ENCODE measurements at places on chromosomes 12 and 14.
A peak's percentile ranks its signal among the peaks of the same experiment; 100 is the strongest.

DNA sequence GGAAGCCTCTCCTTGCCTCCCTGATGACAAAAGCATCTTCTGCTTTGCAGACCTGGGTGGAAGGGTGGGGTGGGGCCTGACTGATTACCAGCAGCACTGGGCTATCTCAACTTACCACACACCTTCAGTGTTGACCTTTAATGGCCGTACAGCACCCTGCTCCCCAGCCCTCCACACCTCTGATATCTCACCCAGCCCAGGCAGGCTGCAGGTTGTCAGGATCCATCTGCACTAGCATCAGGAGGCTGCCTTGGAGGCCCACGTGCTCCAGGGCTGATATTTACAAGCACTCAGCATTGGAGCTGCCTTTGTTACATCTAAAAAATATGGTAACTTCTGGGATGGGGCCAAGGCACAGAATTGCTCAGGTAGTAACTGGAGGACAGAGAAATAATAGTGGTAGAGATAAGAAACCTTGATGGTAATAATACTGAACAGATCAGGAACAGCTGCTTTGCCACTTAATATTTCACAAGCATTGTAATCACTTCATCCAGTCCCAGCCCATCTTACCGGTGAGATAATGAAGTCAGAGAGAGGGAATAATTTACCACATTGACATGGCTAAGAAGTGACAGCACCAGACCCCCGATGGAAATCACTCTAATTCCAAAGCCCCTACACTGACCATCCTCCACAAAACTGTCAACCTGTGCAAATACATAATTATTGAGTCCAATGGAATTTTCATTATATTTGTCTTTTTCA lies 125.2 kb upstream of the RFLNA start:
- no peak for DNase-seq

DNA sequence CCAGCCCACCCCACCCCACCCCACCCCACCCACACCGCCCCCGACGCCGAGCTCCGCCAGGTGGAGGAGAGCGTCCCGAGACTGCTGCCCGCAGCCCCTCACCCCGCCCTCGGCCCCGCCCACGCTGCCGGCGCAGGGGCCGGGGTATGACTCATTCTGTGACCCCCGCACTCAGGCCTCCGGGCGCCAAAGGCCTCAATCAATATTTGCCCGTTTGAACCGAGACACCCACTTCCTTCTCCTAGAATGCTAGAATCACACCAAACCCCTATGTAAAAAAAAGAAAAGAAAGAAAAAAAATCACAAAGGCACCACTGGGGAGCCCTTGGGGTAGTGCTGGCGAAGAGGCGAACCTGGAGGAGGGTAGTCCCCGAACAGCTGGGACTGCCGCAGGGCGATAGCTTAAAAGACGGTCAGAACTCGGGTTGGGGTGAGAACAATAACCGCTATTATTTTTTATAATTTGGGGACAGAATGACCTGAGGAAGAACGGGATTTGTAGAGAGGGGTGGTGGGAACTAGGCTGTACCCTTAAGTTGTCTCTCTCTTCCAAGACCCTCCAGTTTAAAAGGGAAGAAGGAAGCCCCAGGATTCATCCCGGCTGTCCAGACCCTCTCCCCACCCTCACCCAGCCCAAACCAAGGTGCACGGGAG lies 894 bp downstream of the KRT8 start:
- DNase-seq: peak; percentile 82

DNA sequence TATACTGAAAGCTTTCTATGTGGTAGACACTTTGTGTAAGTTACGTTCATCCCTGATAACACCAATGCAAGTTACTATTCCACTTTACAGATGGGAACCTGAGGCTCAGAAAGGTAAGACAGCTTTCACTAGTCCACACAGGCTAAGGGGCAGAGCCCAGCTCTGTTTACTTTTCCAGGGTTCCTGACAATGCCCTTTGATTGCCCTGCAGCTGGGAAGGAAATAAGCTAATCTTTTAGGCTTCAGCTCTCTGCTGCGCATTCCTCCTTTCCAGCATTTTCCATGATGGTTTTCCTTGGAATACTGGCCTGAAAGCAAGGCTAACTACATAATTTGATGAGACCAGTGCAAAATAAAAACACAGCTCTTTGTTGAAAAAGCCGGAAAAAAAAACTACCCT lies 185.7 kb upstream of the BTG1 start:
- no peak for DNase-seq

GRCh38 chr14:45247427-45247826 lies 5.6 kb downstream of the MIS18BP1 start:
- no peak for DNase-seq

DNA sequence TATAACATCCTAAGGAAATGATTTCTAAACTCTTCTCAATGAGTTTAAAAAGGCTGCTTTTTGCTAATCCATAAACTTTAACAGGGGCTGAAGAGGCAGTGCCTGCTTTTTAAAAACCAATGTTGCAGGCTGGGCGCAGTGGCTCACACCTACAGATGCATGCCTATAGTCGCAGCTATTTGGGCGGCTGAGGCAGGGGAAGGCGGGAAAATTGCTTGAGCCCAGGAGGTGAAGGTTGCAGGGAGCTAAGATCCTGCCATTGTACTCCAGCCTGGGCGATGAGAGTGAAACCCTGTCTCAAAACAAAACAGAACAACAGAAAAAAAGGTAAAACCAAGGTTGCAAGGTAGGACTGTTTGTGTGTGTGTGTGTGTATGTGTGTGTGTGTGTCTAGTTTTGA lies 531.2 kb downstream of the DIO2 start:
- no peak for DNase-seq

DNA sequence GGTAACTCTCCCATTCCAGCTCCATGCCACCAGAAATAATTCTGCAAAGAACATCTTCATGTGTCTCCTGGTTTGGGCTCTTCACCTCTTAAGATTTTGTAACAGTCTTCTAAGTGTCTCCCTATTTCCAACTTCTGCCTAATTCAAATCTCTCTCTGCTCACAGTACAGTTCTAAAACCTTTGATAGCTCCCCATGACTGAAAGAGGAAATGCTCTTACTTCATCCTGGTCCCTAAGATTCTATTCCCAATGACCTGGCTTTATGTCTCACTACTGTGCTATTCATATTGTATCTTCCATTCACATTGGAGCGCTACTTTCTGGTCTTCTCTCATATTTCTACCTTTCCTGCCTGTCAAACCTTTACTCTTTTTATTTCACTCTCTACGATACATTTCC lies 1.6 kb downstream of the AMN1 start:
- DNase-seq: no peak

DNA sequence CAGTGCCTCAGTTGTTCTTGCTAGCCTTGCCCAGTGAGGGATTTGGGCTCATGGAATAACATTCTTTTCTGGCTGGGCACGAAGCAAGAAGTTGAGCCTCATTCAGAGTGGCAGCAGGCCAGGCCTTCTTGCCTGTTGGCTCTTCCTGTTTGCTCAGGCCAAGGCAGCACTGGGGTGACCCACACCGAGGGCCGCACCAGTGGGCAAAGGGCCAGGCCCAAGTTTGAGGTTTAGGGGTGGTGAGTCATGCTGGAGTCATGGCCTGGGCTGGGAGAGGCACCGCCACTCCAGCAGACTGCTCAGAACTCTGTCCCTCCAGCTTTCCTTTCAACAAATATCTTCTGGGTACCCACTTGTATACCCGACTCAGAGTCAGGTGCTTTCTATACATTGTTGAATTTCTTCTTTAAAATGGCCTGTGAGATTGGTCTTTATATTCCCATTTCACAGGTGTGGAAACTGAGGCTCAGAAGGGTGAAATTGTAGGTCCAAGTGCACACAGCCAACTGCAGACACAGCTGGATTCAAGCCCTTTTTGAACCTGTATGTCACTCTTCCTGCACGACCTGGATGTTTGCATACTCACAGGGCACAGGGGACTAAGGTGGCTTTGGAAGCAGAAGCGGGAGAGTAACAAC lies 279.4 kb downstream of the FOXN3 start:
- no peak for DNase-seq

DNA sequence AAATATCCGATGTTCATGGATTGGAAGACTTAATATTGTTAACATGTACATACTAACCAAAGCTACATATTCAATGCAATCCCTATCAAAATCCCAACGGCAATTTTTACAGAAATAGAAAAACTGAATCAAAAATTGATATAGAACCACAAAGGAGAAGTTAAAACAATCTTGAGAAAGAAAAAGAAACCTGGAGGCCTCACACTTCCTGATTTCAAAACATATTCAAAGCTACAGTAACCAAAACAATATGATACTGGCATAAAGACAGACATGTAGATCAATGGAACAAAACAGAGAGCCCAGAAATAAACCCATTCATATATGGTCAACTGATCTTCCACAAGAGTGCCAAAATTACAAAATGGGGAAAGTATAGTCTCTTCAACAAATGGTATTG lies 5.4 kb upstream of the PELI2 start:
- DNase-seq: no peak

DNA sequence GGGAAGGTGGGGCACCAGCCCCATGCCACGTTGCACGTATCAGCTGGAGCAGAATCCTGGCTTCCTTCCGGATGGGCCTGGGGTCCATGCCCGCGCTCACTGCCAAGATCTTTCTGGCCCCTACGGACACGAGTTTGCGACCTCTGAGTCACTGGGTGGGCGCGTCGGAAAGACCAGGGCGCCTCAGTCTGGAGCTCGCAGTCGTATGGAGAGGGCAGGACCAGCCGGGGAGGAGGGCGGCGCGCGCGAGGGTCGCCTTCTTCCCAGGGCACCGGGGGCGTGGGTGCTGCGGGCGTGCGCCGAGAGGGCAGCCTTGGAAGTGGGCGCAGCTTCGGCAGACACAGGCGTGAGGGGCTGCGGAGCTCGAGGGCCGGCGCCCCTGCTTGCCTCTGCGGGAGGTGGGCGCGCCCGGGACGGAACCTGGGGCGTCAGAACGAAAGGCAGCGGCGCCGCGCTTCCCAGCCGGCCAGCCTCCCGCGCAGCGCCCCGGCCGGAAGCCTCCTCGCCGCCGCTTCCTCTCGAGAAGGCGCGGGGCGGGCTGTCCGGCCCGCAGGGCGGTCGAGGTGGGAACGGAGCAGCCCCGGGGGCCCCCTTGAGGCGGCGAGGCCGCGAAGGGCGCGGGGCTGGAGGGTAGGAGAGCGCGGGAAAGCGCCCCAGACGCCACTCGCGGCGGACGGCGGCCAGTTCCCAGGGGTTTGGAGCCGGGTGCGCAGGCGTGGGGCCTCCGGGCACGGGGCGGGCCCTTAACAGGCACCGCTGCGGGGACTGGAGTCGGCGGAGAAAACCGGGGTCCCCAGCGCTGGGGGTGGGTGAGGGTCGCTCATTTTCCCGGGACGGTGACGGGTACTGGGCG lies at the start of gene ARL6IP4:
Gene ARL6IP4, plus strand, starts transcription at position 499 of the 853 bp plus-strand sequence. CDS start 459 bp downstream, outside the sequence.
- peak; percentile 92 for DNase-seq

GRCh38 chr12:24901576-24902461 lies 47.1 kb downstream of the BCAT1 start:
- peak; percentile 67 for DNase-seq

DNA sequence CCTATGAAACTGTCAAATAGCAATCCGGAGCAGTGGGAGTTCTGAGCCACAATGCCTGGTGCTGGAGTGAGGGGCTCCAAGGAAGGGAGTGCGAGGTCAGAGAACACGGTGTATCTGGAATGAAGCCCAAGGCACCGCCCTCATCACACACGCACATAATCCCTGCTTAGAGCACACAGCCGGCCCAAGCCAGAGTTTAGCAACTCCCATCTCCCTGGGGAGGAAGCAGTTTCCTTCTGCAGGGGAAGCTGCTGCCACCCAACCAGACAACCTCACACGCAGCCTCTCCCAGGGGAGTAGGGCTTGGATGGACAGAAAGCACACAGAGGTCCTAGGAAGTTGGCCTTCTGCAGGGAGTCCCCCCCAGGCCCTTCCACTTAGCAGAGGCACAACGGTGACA lies 31.3 kb downstream of the ACTN1 start:
- no peak for DNase-seq

GRCh38 chr12:57883057-57883456 lies 36.5 kb upstream of the CTDSP2 start:
- DNase-seq: no peak

GRCh38 chr12:115761784-115762183 lies 515.7 kb downstream of the MED13L start:
- DNase-seq: no peak

- no peak for DNase-seq
These were observed 64.2 kb downstream of the LGR5 start for GRCh38 chr12:71503579-71504391.

- no peak for DNase-seq
These were observed 62.3 kb upstream of the TMEM132C start for GRCh38 chr12:128204711-128205110.

- no peak for DNase-seq
These were observed 19.5 kb upstream of the CERS5 start for GRCh38 chr12:50186681-50187080.

DNA sequence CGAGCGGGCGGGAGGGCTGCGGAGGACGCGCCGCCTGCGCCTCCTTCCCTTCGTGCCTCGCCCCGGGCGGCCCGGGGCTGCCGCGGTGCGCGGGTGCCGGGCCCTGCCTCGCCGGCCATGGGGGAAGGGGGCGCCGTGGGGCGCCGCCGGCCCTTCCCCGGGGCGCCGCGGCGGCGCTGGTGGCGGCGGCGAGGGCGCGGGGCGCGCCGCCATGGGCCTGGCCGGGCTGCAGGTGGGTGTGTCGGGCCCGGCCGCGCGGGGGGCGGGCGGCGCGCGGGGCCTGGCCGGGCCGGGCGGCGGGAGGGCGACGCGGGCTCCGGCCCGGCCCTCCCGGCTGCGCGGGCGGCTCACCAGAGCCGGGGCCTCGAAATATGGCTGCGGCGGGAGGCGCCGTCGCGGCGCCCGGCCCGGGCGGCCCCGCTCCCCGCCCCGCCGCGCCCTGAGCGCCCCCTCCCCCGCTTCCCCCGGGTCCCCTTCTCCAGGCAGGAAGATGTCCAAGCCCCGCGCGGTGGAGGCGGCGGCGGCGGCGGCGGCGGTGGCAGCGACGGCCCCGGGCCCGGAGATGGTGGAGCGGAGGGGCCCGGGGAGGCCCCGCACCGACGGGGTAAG lies 5.1 kb downstream of the KMT5A start:
- peak; percentile 57 for DNase-seq

- no peak for DNase-seq
These were observed 30.3 kb downstream of the FBXL14 start for GRCh38 chr12:1564067-1564466.

GRCh38 chr14:104678346-104678745 lies 11.1 kb upstream of the INF2 start:
- DNase-seq: no peak

- no peak for DNase-seq
These were observed 6.4 kb upstream of the CD27 start for GRCh38 chr12:6438345-6438744.

DNA sequence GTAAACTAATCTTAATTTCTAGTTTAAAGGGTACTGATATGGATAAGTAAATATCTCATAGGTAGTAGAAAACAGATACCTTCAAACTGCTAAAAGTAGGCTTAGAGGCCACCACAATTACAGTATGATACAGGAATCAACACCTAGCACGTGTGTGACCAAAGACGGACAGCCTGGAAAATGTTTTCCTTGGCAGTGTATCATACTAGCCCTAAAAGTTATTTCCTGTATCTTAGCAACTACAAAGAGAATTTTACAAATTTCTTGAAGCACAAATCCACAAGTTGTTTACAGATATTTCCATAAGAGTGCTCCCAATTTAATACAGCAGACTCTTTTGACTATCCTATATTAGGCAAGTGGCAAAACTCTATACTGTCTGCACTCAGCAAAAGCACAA lies 106.0 kb downstream of the ITPR2 start:
- no peak for DNase-seq

All from GM13976 (cell line).